Frontal cortex (tissue), 4 donors: ENCODE measurements at places on chromosomes 1 and 21. TPM values are rescaled to one million over a fixed set of nuclear protein-coding genes. Genes with fewer than 3 reads are reported as not detected.
A peak's percentile ranks its signal among the peaks of the same experiment; 100 is the strongest.

GRCh38 chr1:223780949-223781348 lies 64.8 kb downstream of the TP53BP2 start:
- DNase-seq, result no peak

DNA sequence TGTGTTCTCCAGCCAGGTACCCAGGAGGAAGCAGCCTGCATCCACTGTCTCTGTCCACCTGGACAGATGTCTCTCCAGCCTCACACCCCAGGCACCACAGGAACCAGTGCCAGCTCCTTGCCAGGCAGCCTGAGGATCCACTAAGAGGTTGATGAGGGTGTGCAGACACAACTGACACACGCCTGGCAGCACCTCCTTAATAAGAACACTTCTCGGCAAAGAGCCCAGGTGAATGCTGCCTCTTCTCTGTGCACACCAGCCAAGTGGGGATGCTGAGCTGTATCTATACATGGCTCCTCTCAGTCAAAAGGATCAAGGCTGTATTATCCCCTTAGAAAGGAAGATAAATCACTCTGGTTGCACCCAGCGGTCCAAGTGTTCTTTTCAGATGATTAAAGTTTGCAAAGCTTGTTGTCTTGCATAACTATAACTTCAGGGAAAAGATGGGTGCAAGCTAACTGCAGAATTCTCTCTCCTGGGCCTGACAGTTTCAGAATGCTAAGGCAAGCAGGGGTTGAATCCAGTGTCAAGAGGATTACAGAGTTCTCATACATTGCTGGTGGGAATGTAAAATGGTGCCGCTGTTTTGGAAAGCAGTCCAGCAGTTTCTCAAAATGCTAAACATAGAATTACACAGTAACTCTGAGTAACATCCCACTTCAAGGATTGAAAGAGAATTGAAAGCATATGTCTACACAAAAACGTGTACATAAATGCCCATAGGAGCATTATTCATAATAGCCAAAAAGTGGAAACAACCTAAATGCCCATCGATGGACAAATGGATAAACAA lies 3.7 kb upstream of the CAPN8 start:
- no peak for DNase-seq

SRGAP2B gene
- 64.8 TPM for total RNA-seq

- no peak for DNase-seq
Observed at GRCh38 chr1:48028218-48029069, 31.3 kb upstream of the TRABD2B start.

AADACL3 gene
- total RNA-seq, result not detected

TFF3 gene
- not detected for total RNA-seq

KLHDC8A gene
- 16.7 TPM for total RNA-seq

- DNase-seq, result peak; percentile 77
Observed at GRCh38 chr1:2240270-2241156, 12.4 kb downstream of the SKI start.

GRCh38 chr1:2314273-2314802 lies 77.0 kb downstream of the MORN1 start:
- peak; percentile 71 for DNase-seq

GRCh38 chr21:35976929-35977328 lies 83.4 kb downstream of the SETD4 start:
- no peak for DNase-seq

GRCh38 chr1:191049781-191050180 lies 572.1 kb upstream of the BRINP3 start:
- no peak for DNase-seq

GRCh38 chr1:35882586-35882944 lies 444 bp upstream of the AGO1 start:
- no peak for DNase-seq
